Eye (tissue), 1 donor: ENCODE measurements at places on chromosomes 2 and 18.

DNA sequence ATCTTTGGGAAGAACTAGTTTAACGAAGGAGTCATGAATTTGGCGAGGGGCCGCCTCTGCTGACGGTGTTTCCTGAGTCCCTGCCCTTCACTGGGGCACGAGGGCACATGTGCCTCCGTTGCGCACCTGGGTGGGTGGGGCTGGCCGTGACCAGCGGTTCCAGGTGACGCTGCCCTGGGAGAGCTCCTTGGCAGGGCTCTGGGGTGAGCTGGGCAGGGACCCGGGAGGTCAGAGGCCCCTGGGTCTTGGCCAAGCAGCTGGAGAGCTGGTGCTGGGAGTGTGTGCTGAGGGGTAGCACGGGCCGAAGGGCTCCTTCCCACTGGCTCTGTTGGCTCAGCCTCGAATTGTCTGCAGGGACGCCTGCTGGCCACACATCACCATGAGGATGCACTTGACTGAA lies 104.6 kb downstream of the RTP5 start:
- DNase-seq: no peak

GRCh38 chr2:23619941-23620340 lies 235.0 kb downstream of the KLHL29 start:
- DNase-seq: no peak

DNA sequence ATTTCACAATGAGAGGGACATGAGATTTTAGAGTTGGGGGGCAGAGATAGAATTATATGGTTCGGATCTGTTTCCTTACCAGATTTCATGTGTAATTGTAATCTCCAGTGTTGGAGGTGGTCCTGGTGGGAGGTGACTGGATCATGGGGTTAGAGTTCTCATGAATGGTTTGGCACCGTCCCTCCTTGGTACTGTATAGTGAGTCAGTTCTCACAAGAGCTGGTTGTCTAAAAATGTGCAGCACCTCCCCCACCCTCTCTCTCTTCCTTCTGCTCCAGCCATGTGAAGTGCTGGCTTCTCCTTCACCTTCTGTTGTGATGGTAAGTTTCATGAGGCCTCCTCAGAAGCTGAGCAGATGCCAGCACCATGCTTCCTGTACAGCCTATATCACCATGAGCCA lies 138.1 kb downstream of the SCG2 start:
- no peak for DNase-seq

DNA sequence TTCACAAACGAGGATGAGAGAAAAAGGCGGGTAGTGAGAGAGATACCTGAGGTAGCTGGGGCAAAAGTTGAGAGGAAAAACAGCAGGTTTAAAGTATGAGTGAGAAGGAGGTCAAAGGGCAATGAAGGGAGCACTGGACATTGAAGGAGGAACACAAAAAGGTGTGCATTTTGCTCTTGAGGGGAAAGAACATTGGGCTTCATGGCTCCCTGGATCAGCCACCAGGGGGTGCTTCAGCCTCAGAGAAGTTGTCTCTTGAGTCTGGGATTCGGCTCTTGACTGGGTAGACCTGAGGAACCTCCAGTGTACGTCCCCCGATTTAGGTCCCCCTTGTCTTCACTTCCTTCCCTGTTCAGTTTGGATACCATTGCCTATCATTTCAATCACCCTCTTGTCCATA lies 128.5 kb downstream of the RAPGEF4 start:
- DNase-seq: no peak

GRCh38 chr2:176598351-176598750 lies 329.1 kb downstream of the MTX2 start:
- no peak for DNase-seq
